MCF 10A (cell line): ENCODE measurements at places on chromosomes 7 and 10.

DNA sequence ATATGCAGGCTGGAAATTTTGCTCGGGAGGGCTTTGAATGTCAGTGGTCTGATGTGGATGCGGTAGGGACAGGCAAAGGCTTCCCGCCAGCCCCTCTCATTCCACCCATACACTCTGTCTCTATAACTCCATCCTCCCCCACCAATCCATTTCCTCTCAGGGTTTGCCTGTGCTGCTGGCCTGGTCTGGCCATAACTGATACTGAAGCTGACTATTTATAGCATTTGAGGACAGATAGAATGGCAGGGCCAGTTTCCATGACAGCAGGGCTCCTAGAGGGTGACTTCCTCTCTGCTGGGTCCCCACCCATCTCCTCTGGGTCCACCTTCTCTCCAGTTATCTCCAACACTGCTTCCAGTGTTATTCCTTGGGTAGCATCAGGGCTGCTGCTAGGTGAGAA, 6.6 kb upstream of the PDLIM1 start:
- no peak for DNase-seq

DNA sequence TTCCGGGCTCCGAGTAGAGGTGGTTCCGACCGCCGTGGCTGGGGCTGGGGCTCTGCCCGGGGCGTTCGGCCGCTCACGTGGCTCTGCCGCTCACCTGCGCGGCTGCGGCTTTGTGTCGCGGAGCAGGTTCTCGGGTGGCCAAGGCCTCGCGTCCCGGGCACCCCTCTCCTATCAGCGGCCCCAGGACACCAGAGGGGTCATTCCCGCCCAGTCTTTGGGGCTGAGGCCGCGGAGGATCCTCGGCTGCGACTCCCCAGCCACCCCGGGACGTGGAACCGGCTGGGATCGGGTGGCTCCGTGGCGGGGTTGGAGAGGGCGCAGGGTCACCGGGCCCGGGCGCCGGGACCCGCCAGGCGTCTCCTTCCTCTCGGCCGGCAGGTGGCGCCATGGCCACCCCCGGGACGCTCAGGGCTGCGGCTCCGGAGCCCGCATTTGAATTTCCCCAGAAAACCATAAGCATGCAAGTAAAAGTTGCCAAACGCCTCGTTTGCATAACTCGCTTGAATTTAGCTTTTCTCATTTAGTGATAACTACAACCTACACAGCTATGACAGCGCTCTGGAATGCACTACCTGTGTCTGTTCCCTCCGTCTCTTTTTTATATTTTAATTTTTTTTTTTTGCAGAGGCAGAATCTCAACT, 1.2 kb downstream of the COL26A1 start:
- DNase-seq: peak; percentile 63

DNA sequence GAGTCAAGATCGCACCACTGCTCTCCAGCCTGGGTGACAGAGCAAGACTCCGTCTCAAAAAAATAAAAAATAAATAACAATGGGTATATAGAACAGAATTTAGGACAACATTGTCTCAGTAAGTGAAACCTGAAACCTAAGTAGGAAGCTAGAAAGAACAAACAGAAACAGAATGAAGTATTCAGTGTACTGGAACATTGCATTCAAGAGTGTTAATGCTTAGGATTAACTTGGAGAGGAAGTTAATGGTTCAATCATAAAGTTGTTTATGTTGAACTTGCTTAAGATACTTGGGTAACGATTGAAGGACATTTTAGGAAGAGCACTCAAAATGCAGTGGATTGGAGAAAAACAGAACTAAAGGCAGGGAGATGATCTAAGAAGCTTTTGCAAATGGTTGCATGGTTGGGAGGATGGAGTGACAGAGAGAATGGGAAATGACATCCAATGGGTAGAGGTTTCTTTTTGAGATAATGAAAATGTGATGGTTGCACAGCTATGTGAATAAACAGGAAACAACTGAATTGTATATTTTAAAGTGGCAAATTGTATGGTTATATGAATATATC, 233.7 kb downstream of the ADK start:
- DNase-seq: no peak

- DNase-seq: peak; percentile 15
Measured at GRCh38 chr10:29681676-29682448, 47.1 kb upstream of the SVIL start.

GRCh38 chr7:104926601-104927041, 87.4 kb upstream of the KMT2E start:
- no peak for DNase-seq

- DNase-seq: no peak
Measured at GRCh38 chr7:12210179-12211053, 678 bp upstream of the TMEM106B start.

DNA sequence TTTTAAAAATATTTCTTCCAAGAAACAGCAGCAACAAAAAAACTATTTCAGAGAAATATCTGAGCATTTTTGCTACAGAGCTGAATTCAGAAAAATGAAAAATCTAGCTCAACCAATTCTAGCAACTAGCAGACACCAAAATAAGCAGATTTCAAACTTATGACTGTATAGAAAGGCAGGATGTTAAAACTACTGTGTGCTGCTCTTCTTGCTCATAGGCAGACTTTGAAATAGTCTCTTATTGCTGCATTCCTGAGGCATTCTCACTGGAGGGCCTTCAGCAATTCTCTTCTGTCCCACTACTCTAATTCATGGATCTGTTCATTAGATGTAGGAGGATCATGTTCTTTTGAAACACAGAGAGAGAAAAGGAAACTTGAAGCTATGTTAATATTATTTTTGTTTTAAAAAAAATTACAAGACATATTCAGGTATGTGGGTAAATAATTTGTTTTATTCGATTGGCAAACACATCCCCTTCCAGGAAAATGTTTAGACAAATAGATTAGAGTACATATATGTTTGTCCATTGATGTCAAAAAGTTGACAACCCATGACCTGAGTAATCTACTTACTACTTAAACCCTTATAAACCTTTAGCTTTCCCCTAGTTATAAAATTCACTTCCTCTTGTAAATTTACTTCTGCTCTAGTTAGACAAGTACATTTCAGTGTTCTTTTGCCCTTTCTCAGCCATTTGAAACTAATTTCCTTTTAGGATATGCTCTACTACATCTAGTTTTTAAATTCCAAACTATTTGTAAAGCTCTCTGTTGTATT, 428.2 kb upstream of the POT1 start:
- DNase-seq: no peak

DNA sequence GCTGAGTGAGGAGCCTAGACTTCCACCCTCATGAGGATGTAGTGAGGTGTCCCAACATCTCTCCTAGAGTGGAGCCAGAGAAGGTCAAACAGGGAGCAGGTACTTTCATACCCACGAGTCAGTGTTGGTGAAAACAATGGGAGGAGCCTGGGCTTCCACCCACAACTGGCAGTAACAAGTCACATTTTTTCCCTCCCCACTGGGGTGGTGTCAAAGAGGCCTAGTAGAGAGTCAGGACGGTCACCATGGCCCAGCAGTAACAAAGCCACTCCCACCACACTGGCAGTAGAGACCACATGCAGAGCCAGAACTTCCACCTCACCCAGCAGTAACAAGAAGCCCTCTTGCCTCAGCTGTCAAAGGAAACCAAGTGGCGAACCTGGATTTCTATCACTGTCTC, 280.2 kb upstream of the IMMP2L start:
- DNase-seq: no peak

DNA sequence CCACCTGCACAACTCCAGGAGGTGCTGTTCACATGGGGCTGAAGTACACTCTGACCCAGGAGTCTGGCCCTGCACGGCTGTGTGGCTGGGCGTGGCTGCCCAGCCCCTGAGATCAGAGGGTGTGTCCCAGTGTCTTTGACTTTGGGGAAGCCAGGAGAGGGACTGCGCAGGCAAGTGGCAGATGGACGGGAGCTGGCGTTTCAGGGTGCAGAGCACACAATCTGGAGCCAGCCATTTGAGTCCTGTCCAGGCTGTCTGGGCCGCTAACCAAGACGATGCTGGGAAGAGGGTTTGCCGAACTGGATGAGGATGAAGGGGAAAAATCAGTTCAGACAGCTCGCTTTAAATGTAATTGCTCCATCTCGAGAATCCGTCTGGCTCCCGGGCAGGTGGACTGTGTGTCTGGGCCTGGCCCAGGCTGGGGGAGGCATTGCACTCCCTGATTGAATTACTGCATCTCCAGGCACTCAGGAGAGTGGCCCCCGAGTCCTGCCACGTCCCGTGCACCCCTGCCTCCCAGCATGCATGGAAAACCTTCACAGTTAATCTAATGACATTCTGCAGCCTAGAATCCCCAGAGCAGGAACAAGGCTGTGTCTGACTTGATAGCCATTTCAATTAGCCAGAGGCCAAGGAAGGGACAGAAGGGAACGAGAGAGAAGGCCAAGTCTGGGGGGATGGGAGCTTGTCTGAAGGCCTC, 120.8 kb upstream of the NANOS1 start:
- no peak for DNase-seq

GRCh38 chr7:5424749-5425506, 1.3 kb upstream of the TNRC18 start:
- DNase-seq: peak; percentile 58

DNA sequence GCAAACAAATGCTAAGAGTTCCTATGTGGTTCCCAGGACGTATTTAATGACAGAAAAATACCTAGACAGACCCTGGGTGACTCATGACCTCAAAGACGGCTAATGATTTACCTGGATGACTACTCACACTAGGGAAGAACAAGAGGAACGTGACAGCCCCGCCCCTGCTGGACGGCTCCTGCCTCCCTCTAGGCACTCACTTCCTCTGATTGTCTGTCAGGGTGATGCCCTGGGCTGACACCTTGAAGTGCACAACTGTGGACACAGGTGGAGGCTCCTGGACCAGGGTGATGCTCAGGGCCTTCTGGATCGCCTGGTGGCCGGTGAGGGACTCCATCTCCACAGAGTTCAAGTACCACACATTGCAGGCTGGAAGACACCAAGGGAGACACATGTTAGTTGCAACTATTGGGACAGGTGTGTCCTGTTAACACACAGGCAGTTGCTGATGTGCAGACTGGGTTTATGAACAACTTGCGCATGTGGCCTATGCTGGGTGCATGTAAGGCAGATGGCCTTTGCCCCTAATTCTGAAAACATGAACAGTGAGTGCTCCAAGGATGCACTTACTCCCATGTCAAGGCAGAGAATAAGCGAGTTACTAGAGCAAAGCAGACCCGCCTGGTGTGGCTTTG, 298.3 kb downstream of the TNS3 start:
- peak; percentile 58 for DNase-seq

GRCh38 chr7:40597517-40597916, 462.7 kb downstream of the SUGCT start:
- DNase-seq: no peak

GRCh38 chr10:104641187-104641936, at the start of gene SORCS3:
SORCS3 (plus strand) TSS chr10:104641290.
- no peak for DNase-seq

DNA sequence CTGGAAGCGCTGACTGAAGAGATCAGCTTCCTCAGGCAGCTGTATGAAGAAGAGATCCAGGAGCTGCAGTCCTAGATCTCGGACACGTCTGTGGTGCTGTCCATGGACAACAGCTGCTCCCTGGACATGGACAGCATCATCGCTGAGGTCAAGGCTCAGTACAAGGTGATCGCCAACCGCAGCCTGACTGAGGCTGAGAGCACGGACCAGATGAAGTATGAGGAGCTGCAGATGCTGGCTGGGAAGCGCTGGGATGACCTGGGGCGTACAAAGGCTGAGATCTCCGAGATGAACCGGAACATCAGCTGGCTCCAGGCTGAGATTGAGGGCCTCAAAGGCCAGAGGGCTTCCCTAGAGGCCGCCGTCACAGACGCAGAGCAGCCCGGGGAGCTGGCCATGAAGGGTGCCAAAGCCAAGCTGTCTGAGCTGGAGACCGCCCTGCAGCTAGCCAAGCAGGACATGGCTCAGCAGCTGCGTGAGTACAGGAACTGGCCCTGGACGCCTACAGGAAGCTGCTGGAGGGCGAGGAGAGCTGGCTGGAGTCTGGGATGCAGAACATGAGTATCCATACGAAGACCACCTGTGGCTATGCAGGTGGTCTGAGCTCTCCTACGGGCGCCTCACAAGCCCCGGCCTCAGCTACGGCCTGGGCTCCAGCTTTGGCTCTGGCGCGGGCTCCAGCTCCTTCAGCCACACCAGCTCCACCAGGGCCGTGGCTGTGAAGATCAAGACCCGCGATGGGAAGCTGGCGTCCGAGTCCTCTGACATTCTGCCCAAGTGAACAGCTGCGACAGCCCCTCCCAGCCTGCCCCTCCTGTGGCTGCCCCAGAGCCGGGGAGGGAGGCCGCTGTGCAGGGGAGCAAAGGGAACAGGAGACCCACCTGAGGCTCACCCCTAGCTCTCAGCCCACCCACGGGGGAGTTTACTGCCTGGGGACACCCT, 24.9 kb upstream of the AMPH start:
- DNase-seq: no peak

GRCh38 chr7:24555184-24555583, 18.1 kb upstream of the PALS2 start:
- DNase-seq: no peak

- DNase-seq: no peak
Measured at GRCh38 chr7:41574377-41574776, 128.5 kb downstream of the INHBA start.

DNA sequence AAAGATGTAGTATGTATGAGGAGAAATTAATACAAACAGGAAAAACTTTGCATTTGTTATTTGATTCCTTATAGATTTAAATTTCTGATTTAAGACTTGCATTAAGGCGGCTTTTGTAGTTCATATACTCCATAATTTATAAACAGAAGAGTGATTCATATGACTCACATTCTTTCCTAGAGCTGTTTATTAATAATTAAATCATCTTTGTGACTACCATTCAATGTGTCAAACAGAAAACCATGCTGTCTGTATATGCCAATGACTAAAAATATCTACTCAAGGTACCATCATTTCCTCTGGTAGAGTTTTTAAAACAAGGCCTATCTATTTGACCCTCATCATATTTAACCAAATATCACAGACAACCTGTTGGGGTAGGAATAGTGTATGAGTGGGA, 501.7 kb downstream of the PARD3 start:
- DNase-seq: no peak

DNA sequence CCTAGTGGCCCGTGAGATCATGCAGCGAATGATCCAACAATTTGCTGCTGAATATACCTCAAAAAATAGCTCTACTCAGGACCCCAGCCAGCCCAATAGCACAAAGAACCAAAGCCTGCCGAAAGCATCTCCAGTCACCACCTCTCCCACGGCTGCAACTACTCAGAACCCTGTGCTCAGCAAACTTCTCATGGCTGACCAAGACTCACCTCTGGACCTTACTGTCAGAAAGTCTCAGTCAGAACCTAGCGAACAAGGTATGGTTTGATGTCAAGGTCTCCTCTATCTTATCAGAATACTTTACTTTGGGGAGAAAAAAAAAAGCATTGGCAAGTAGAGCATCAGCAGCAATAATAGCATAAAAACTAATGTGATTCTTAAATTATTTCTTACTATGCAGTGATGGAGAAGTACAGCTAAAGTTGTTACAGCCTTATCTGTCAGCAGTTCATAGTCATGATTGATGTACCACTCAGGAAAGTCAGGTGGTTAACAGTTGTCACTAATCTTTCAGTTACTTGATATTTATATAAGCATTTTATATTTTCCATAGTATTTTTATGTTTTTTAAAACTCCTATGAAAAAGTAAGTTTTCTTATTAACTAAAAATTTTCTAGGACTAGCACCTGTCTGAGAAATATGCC, 117.1 kb downstream of the LCOR start:
- no peak for DNase-seq
